ENCODE measurements at places on chromosomes 12 and 14. TPM values are rescaled to one million over a fixed set of nuclear protein-coding genes. Genes with fewer than 3 reads are reported as not detected.

The FLRT2 gene
- 7.5 TPM for total RNA-seq

The SPX gene
- not detected for total RNA-seq

The COQ10A gene
- total RNA-seq: 5.3 TPM

DNA sequence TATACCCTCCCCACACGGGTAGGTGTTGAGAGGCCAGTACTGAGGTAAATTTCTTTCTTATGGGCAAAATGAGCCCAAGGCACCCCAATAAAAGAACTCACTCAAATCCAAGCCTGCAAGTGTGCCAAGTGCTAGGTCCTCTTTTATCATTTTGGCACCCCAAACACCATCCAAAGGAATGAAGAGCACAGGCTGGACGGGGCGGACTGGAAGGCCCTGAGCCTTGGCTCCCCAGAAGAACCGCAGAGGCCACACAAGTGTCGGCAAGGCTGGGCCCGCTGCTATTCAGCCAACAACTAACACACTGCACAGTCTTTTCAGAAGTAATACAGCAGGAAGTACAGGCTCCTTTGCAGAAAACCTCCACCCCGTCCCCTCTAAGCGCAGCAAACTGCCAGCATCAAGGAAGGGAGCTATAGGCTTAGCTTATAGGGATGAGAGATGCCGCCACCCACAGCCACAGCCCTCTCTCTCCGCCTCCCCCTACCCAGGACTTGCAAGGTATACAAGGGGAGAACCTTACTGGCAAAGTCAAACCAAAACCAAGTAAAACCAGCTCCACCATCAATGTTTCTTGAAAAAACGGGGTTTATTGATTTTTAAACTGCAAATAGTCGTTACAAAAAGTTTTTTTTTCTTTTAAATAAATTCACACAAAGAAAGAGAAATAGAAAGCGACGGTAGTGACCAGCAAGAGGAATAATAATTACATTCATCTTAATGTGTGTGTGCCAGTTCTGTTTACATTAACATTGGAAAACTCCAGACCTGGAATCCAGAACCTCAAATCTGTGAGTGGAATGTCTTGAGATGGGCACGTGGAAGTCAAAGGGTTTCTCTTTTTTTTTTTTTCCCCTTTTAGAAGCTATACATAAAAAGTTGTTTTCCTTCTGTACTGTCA is 5.5 kb downstream of the ZFP36L1 start:
- DNase-seq: no peak

DNA sequence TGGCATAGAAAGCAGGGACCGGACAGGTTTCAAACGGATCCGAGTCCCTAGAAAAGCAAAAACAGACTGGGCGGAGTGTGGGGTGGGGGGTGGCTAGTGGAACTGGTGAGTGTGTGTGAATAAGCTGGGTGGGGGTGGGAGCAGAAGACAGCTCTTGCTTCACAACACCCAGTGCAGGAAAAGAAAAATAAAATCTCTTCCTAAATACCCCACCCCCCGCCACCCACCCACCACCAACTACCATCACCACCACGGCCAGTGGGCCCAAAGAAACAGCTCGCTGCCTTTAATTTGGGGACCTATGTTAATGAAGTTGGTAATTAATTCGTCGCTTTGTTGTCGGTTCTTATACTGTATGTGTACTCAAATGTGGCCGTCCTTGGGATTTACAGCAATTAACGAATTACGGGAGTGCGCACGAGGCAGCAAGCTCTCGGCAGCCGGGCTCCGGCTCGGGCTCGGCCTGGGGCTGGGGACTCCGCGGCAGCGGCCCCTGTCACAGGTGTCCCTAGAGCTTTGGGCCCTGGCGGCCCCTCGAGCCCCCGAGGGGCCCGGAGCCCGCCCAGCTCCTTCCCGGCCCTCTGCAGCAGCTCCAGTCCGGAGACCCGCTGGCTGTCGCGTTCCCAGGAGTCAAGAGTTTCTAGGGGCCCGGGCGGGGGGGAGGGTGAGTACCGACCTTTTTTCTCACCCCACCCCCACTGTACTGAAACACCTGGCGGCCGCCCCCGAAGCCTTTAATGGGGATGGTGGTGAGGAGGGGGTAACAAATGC is 1.5 kb upstream of the OTX2 start:
- no peak for DNase-seq
